ENCODE measurements at places on chromosomes 16 and 17. TPM values are rescaled to one million over a fixed set of nuclear protein-coding genes. Genes with fewer than 3 reads are reported as not detected.
A peak's percentile ranks its signal among the peaks of the same experiment; 100 is the strongest.

DNA sequence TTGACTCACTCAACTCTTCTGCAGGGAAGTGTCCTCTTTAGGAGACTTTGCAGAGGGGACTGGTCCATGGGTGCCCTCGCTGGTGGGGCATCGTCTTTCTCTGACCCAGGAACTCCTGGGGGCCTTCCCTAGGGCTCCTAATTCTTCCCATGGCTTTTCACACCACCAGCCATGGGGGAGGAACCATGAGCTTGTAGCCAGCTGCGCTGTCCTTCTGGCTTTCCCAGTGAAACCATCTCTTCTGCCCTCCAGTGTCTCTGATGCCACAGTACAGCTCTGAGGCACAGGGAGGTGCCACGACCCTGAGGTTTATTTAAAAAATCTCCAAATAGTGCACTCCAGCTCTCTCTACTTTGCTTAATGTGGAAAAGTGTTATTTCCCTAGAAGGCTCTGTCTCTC is 78.6 kb downstream of the SDR42E1 start:
- peaks cover 28% of the 10 kb centered on the region for H3K36me3 ChIP-seq
- H3K27ac ChIP-seq: peak overlapping the region; percentile 4
- no peak for DNase-seq

DNA sequence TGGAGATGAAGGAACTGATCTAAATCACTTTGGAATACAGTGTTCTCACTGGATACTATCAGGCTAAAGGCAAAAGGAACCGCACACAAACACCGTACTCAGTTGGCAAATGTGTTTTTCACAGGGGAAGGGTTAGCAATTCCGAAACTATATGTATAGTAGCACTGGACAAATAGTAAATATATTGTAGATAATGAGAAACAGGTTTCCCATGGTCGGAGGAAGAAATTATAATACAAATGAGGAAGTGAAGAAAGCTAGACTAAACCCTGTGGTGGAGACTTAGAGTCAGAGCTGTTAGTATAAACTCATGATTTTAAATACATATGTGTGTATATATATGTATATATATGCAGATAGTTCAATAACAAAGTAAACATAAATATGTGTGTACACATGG is 414.1 kb upstream of the SALL1 start:
- no peaks in the 10 kb centered on the region for H3K36me3 ChIP-seq
- no peaks in the 10 kb centered on the region for H3K4me1 ChIP-seq
- H3K27ac ChIP-seq: no peak overlapping the region
- no peak overlapping the region for H3K4me3 ChIP-seq

- H3K4me1 ChIP-seq: no peaks in the 10 kb centered on the region
- H3K27ac ChIP-seq: no peak overlapping the region
- H3K36me3 ChIP-seq: no peaks in the 10 kb centered on the region
- no peak for DNase-seq
- H3K4me3 ChIP-seq: no peak overlapping the region
Observed at GRCh38 chr16:56102906-56103305, 88.4 kb upstream of the GNAO1 start.

- peaks cover 23% of the 10 kb centered on the region for H3K36me3 ChIP-seq
- no peak overlapping the region for H3K27ac ChIP-seq
- H3K27me3 ChIP-seq: no peaks in the 10 kb centered on the region
- no peak for DNase-seq
Observed at GRCh38 chr17:3835410-3836229, 10.4 kb downstream of the NCBP3 start.

DNA sequence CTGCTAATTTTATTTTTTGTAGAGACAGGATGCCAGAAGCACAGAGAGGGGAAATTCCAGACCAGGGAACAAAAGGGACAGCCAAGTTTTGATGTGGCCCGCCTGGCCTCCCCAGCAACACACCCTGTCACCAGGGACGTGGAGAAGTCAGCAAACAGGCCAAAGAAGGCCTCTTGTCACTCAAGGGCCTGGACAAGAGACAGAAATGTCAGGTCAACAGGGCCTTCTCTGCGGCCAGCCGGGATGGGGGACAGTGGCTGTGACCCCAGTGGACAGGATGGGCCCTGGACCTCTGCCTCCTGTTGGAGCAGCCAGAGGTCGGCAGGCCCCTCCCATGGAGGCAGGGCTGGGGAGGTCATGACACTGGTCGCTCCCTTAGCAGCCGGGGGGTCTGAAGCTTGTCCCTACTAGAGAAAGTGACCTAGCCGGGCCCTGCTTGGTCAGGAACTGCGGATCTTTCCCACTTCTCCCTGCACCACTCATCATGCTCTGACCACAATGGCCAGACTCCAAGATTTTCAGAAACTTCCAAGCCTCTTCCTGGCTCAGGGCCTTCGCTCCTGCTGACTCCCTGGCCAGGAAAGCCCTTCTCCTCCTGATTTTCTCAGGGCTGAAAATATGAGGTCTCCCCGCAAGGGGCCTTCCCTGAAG is 9.2 kb upstream of the TVP23A start:
- no peak overlapping the region for H3K4me3 ChIP-seq
- no peaks in the 10 kb centered on the region for H3K27me3 ChIP-seq
- no peak overlapping the region for H3K27ac ChIP-seq
- no peaks in the 10 kb centered on the region for H3K36me3 ChIP-seq
- H3K4me1 ChIP-seq: peaks cover 44% of the 10 kb centered on the region
- DNase-seq: no peak

DNA sequence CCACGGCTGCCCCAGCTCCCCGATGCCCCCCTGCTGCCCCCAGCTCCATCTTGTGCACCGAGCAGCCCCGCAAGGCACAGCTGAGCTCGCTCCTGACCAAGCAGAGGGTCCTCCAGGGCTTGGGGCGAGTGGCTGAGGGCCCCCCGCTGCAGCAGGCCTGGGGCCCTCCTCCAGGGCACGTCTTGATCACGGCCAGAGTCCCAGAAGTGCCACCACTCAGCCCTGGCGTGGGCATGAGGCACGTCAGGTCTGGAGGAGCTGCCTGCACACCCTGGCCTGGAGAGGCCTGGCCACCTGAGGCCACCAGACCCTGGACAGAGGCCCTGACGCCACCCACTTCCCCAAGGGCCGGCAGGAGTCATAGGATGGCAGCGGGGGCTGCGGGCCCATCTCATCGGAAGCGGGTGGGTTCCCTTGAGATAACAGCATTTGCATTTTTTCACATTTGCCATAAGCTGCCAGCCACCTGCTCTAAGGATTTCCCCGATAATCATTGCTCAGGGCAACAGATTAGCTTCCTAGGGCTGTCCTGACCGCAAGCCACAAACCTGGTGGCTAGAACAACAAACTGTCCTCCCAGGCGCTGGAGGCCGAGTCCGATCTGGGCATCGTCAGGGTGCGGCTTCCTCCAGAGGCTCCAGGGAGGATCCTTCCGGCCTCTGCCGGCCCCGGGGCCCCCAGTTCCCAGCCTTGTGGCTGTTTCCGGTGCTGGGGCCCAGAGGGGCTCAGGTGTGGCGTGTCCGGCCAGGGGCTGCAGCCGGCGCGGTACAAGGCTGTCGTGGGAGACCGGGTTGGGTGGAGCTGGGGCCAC is 23.9 kb upstream of the C1QTNF8 start:
- no peaks in the 10 kb centered on the region for H3K4me1 ChIP-seq
- H3K36me3 ChIP-seq: no peaks in the 10 kb centered on the region
- H3K4me3 ChIP-seq: no peak overlapping the region
- no peaks in the 10 kb centered on the region for H3K27me3 ChIP-seq

- no peak overlapping the region for H3K4me3 ChIP-seq
- H3K27ac ChIP-seq: no peak overlapping the region
- H3K36me3 ChIP-seq: no peaks in the 10 kb centered on the region
- no peaks in the 10 kb centered on the region for H3K4me1 ChIP-seq
Observed at GRCh38 chr16:80298676-80299075, 242.1 kb upstream of the DYNLRB2 start.

GRCh38 chr17:11250161-11250560 is 9.1 kb downstream of the SHISA6 start:
- H3K36me3 ChIP-seq: no peaks in the 10 kb centered on the region
- no peak overlapping the region for H3K4me3 ChIP-seq
- no peaks in the 10 kb centered on the region for H3K4me1 ChIP-seq
- no peak for DNase-seq
- no peaks in the 10 kb centered on the region for H3K27me3 ChIP-seq

DNA sequence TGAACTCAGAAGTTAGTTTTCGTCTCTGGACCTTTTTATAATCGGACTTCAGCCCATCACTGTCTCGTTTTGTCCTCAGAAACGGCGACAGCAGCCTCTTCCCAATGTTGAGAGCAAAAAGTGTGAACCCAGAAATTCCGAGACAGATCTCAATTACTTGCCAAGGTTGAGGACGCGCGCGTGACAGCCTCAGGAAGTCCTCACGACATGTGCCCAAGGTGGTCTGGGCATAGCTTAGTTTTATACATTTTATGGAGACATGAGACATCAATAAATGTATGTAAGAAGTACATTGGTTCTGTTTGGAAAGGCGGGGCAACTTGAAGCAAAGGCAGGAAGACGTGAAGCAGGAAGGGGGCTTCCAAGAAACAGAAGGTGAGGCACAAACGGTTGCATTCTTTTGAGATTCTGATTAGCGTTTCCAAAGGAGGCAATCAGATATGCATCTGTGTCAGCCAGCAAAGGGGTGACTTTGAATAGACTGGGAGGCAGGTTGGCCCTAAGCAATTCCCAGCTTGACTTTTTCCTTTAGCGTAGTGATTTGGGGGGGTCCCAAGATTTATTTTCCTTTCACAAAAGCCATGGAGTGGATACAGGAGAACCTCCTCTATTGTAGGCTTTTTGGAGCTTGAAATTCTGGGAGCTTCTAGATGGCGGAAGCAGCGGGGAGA is 583 bp upstream of the ZNF747 start:
- H3K36me3 ChIP-seq: peaks cover 7% of the 10 kb centered on the region
- H3K27me3 ChIP-seq: no peaks in the 10 kb centered on the region
- peaks cover 20% of the 10 kb centered on the region for H3K4me1 ChIP-seq
- peak overlapping the region; percentile 98 for H3K27ac ChIP-seq

DNA sequence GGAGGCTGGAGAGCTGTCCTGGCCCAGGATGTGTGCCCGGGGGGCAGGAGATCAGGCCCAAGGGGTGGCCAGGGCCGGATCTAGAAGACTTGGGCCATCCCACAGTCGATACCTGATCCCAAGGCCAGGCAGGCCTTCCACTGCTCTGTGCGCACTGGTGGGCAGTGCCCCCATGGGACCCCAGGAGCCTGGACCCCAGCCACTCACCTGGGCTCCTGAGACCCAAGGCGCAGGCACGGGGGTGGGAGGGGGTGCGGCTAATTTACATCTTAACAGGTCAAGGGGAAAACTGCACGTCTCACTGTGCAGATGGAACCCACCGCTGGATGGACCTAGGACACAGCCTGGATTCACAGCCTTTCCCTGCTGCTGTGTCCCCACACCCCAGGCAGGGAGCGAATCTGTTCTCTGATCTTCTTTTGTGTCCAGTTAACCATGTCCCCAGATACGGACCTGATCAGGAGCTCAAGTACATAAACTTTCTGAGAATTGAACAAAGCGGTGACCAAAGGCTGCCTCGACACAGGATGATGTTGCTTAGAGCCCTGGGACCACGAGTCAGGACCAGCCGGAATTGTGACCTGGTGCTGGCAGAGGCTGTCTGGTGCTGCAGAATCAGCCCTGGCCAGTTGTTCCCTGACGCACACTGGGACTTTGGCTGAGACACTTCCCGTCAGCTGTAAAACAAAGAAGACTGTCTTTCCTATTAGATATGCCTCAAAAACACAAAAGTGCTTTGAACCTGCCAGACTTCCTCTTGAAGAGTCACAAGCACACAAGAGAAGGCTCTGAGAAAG is 60.6 kb downstream of the TNFRSF13B start:
- no peak for DNase-seq
- no peak overlapping the region for H3K4me3 ChIP-seq
- no peak overlapping the region for H3K27ac ChIP-seq
- no peaks in the 10 kb centered on the region for H3K36me3 ChIP-seq

DNA sequence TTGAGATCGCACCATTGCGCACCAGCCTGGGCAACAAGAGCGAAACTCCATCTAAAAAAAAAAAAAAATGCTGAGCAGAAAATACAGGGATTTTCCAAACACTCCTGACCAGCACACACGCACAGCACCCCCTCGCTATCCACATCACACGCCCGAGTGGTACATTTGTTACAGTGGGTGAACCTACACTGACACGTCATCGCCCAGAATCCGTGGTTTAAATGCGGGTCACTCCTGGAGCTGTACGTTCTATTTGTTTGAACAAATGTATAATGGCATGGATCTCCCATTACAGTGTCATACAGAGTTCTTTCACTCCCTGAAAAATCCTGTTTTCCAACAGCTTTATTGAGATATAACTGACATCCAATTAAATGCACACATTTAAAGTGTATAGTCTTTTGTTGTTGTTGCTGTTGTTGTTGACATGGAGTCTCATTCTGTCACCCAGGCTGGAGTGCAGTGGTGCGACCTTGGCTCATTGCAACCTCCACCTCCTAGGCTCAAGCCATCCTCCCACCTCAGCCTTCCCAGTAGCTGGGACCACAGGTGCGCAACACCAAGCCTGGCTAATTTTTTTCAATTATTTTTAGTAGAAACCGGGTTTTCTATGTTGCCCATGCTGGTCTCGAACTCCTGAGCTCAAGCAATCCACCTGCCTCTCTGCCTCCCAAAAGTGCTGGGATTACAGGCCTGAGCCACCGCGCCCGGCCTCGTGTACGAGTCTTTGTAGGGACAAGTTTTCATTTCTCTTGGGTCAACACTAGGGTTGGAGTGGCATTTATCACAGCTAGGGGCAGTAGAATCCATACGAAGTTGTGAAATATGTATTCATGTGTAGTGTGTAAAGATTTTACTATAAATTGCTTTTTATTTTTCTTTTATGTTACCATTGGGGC is 4.4 kb upstream of the CARHSP1 start:
- no peaks in the 10 kb centered on the region for H3K27me3 ChIP-seq
- DNase-seq: no peak
- H3K4me3 ChIP-seq: no peak overlapping the region
- H3K36me3 ChIP-seq: no peaks in the 10 kb centered on the region
- H3K4me1 ChIP-seq: peaks cover 15% of the 10 kb centered on the region

DNA sequence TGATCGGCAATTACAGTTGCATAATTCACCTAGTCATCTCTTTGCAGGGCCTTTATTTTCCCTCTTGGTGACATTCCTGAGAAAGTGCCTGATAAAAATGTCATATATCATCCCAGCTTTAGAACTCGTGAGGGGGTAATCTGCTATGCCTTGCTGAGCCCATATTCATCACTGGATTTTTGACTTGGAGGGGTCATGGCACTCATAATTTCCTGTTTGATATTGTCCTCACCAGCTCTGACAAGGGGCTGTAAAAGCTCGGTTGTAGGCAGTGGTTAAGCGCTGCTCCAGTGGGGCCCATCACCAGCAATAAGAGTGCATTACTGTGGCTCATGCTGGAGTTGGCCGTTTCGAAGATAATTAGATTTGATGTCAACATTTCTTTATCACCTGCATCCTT is 227.3 kb downstream of the IRX3 start:
- H3K4me3 ChIP-seq: no peak overlapping the region
- no peaks in the 10 kb centered on the region for H3K4me1 ChIP-seq
- no peaks in the 10 kb centered on the region for H3K36me3 ChIP-seq
- H3K27me3 ChIP-seq: no peaks in the 10 kb centered on the region
- no peak overlapping the region for H3K27ac ChIP-seq

The CES3 gene
- polyA plus RNA-seq: not detected

The CACNA1H gene
- polyA plus RNA-seq: not detected

The LHX1 gene
- polyA plus RNA-seq: not detected

The UNC13D gene
- 15.7 TPM for polyA plus RNA-seq

The KRT32 gene
- polyA plus RNA-seq: not detected

The PRRT2 gene
- not detected for polyA plus RNA-seq

The SDK2 gene
- polyA plus RNA-seq: 0.10 TPM

The ABCC12 gene
- not detected for polyA plus RNA-seq

The GPRC5B gene
- not detected for polyA plus RNA-seq

The KPNA2 gene
- 31.9 TPM for polyA plus RNA-seq

The NPEPPS gene
- polyA plus RNA-seq: 47.8 TPM
